ENCODE measurements at places on chromosomes 3 and 15.

DNA sequence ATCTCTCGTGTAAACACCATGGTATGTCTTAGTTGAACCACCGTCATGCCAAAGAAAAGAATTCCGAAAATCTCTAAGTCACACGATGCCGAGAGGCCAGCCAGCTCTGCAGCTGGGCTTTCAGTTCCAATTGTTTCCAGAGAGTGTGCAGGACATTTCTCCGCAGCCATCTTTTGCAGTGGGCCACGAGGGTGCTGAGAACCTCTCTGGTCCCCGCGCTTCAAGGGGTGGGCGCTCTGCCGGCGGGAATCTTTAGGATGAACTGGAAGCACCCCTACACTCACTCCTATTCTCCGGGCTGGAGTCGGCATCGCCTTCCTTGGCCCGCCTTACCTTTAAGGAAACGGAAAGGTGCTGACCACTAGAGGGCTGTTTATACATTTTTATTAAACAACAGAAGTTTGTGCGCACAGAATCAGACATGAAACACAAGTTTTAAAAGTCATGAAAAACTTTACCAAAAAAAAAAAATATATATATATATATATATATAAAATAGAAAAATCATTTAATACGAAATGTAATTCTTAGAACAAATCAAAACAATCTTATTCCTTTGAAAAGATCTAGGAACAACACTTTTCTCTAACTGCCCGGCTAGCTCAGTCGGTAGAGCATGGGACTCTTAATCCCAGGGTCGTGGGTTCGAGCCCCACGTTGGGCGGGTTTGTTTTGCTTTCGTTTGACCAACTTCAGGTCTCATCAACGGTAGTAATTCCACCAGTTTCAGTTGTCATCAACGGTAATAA lies 12.5 kb upstream of the MORF4L1 start:
- DNase-seq, result peak; percentile 75

DNA sequence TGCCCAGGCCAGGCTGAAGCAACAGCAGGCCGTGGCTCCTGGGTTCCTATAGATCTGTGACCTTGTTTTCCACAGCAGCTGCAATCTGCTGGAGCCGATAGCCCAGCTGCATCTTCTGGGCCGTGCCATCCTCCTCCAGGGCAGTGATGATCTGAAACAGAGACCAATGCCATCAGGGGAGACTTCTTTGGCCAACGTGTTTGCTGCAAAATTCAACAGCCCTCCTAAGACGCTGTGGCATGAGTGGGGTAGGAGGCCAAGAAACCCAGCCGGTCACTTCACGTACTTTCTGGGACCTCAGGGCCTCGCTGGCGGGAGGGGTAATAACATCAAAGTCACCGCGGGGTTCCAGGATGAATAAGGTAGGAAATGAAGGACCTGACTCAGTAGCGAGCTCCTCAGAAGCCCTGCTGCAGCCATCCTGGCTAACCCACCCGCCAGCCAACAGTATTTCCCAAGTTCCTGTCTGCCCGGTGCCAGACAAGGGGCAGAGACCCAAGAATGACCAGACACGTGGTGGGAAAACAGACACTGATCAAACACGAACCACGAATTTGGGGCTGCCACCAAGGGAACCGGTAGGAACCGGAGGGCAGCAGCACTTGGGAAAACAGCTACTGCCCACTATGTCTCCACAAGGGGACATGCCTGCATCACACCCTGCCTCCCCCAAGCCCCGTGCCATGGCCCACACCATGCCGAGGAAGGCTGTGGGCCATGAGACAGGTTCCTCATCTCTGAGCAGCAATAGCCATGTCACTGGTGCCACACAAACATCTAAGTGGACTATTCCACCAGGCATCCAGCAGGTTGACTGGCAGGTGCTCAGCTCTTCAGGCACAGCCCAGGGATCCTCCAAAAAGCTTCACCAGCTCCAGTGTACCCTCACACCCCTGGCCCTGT lies 25.2 kb downstream of the PLXNB1 start:
- no peak for DNase-seq

DNA sequence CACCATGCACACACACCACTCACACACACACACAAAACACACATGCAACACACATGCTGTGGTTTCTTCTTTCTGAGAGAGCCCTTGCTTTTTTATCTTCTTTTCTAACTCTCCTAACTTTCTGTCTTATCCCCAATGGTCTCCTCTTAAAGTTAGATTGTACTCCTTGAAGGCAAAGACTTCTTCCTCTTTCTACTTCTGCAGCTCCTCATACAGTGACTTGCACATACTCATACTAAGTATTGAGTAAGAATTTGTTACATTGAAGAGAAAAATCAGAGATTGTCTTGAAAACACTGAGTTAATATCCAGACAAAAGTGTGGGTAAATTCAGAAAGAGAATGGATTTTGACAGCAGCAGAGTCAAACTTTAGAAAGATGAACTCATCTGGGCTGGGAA lies 64.4 kb downstream of the GTPBP8 start:
- no peak for DNase-seq

DNA sequence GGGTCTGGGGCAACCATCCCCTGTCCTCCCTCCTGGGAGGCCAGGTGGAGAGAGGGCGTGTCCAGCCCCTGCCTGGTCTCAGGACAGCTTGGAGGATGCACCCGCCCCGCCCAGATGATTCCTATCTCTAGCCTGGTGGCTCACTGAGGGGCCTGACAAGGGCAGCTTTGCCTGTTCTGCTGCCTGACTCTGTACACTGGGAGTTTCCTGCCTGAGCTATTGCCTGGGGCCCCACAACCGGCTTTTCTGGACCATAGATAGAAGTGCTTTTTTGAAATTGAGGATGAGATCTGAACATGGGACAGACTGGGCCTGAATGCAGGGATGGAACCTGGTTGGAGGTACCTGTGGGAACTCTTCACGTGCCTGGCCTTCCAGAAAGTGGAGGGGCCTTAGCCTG lies 751 bp upstream of the PLA2G4E start:
- DNase-seq, result no peak
